ENCODE measurements at places on chromosomes 5 and 9.

DNA sequence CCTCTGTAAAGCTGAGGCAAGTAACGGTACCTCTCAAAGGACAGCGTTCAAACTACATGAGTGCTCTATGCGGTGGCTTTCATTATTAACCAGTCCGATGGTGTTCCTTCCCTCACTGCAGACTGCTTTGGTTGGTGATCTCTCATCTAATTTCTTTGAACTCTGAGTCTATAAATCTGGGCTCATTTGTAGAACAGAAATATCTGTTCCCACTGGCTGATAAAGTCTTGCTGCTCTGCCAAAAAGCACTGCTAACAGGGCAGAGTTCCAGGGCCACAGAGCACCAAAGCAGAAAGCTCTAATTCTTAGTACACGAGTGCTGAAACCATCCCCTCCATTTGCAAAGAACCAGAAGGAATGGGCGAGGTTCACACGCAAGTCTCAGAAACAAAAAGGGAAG, 81.9 kb downstream of the MED27 start:
- DNase-seq: no peak

DNA sequence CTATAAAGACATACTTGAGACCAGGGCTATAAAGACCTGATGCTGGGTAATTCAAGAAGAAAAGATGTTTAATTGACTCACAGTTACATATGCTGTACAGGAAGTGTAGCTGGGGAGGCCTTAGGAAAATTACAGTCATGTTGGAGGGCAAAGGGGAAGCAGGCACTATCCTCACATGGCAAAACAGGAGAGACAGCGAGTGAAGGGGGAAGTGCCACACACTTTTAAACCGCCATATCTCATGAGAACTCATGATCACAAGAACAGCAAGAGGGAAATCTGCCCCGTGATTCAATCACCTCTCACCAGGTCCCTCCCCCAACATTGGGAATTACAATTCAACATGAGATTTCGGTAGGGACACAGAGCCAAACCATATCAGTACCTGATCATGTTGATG, 89.9 kb upstream of the ADAMTSL1 start:
- DNase-seq: no peak

- DNase-seq: peak; percentile 35
Measured at GRCh38 chr9:126500600-126501382, 112.9 kb upstream of the LMX1B start.

DNA sequence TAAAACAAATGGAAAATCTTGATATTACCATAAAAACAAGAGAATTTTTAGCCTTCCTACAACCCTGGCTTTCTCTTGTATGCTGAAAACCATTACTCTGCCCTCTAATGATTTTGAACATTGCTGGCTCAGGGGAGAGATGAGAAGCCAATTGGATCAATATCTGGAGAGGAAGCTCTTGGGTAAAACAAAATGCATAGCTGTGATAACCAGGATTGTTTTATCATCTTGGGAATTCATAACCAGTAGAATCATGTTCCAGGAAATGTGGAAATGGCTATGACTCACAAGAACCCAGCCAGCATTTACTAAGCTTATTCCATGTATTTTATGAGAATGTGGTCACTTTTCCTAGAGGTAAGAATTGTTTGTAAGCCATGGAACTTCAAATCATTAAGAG, 51.1 kb upstream of the CTNND2 start:
- DNase-seq: no peak

DNA sequence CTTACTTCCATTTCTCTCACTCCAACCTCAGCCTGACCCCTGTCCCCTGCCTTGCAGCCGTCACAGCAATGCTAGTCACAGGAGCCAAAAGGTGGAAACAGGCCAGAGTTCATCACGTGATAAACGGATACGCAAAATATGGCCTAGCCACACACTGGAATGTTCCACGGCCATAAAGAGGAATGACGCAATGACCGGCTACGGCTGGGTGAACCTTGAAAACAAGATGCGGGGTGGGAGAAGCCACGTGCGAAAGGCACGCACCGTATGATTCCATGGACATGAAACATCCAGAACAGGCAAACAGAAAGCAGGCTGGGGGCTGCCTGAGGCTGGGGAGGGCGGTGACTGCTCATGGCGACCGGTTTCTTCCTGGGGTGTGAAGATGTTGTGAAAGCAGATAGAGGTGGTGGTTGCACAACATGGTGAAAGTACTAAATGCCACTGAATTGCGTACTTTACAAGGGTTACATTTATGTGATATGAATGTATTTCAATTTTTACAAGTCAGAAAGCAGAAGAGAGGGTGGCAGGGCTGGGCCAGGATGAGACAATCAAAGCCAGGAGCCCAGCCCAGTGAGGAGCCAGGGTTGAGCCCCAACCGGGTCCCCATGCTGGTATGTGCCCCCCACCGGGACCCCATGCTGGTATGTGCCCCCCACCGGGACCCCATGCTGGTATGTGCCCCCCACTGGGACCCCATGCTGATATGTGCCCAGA, 117.8 kb upstream of the SARDH start:
- no peak for DNase-seq

DNA sequence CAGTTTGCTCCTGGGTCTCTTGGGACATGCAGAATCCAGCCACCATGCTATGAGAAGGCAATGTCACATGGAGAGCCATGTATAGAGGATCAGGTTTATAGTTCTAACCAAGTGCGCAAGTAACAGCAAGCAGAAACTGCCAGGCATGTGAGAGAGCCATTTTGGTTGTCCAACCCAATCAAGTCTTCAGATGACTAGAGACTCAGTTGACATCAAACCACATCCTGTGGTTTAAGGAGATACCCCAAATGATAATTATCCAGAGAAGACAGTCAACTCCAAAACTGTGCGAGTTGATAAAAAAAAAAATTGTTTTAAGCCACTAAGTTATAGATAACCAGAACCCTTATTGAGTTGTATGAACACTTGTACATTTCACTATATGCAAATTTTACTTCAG, 40.2 kb downstream of the TMEM232 start:
- no peak for DNase-seq

GRCh38 chr5:135578685-135579341, at the start of gene CXCL14:
Gene CXCL14 (minus strand): TSS chr5:135578991. CDS start chr5:135578778, 213 bp downstream.
- no peak for DNase-seq

DNA sequence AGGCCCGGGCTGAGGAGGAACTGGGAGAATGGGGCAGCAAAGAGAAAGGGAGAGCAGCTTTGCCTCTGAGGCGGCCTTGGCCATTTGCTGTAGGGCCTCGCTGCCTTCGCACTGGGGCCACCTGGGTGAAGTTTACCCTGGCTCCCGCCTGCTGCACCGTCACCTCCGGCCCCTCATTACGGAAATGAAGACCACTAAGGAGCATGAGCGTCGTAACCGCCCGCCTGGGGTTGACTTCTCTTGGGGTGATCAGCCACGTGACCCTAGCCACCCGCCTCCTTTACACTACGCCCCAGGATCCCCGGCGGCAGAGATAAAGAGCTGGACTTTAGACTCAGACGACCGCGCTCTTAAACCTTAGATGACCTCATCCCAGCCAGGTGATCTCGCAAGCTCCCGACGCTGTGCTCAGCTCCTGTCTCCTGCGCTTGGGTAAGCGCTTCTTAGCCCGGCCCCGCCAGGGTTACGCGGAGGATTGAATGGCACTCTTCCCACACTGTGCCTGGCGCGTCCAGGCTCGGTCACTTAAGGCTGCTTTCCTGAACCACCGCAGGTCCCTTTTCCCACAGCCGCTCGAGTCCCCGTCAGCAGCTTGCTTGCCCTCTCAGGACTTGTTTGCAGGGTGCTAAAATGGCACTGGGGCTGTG, 107.9 kb upstream of the LARP1 start:
- peak; percentile 11 for DNase-seq

DNA sequence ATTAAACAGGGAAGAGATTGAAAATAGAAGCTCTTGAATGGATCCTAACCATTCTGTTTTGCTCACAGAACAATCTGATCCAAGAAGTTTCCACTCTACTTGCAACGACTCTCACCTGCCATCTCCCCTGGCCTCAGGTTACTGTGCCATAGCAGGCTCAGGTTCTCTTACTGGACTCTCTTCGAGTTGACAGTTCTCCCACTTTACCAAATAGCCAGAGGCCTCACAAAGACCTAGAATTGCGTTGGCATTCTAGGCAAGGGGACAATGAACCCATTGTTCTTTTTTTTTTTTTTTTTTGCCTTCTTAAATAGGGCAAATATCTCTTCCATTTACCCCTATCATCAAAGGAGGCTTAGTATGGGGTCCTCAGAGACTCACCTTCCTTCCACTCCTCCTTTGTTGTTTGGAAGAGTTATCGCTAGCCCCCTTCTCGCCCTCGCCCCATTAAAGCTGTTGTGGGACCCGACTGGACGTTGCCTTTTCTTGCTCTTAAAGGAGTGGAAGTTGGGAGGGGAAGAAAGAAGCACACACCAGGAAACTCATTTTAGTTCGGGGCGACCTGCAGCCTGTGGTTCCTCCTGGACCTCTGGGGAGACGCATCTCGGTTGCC, 688 bp upstream of the PLPPR1 start:
- DNase-seq: no peak

DNA sequence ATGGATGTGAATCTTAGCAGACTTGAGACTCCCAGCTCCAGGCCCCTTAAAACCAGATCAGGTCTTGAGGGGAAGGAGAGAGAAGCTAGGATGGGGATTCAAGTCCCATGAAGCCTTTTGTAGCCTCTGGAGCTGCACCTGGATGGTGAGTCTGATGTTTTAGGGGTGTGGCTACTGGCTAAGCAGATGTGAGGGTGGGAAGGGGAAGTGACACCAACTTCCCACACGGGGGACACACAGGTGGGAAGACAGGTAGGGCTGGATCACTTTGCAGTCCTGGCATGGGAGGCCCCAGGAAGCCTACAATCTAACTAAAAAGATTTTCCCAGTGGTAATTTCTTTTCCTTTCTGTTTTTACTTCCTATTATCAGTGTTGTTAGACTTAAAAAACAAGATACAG, 38.7 kb upstream of the UBAP2 start:
- no peak for DNase-seq

GRCh38 chr5:58453306-58453705, 6.6 kb downstream of the PLK2 start:
- no peak for DNase-seq

DNA sequence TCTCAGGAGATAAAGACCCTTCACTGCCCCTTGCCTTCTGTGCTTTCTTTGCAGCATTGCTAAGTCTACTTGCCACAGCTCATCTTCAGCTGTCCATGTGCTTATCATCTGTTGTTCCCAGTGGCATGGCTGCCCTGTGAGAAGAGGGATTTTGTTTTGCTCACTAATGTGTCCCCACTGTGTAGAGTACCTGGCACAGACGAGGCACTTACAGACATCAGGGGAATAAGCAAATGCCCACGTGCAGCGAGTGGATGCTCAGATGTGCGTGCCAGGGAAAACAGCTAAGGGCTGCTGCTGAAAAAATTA, 31.0 kb downstream of the DAP start:
- DNase-seq: no peak

DNA sequence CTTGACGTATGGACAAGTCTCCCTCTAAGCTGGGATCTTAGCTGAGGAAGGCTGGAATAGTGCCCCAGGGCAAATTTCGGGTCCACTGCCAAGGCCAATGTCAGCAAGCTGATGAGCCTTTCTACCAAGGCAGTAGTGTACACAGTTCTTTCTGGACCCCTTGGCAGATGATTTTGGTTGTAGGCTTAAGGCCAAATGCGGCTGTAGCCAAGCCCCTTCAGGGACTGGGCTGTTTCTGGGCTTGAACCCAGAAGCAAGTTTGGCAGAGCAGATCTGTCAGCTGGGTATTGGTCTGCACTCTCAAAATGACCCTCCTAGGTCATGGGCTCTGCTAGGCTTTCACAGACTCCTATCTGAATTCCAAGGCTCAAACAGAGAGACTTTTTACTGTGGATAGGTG, 121.6 kb downstream of the ADAMTSL1 start:
- no peak for DNase-seq

GRCh38 chr9:4743131-4743875, 2.3 kb upstream of the AK3 start:
- DNase-seq: no peak

DNA sequence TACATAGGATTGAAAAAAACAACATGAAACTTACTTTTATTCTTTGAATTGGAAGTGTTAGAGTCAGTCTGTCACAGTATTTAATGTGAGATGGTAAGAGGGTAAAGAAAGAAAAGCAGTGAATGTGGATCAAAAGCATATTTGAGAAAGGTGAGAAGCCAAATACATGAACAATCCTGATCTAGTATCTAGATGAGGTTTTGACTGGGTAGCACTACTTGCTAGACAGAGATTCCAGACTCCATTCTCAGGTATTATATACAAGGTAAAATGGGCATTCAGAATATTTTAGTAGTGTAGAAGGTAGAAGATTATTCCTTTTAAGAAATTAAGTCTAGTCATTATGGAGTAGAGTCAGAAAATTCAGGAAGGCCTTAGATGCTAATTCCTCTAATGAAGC, 62.2 kb downstream of the SLC38A9 start:
- no peak for DNase-seq

DNA sequence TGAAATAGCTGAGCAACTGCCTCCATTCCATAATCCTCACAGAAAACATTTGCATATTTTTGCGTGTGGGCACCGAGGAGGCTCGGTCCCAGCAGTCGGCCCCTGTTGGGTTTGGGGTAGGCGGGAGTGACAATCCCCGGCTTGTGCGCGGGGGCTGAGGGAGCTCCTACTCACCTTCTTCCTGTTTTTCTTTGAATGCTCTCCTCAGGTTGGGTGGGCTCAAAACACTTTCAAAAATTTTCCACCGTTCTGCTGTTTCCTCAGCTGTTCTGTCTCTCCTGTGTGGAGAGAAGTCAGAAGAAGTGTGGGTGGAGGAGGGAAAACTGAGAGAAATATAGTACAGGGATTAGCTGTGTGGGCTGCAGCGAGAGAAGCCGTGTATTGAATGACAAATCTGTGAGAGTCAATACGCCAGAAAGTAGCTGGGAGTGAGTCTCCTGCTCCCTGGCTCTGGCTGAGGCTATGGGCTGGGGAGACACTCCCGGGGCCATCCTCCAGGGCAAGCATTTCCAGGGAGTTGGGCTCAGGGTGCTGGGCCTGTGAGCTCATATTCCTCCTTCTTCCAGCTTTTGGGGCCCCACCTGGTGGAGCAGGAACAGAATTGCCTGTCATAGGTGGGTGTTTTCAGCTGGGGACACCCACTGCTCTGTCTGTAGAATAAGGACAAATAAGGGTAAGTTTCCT, 84.7 kb downstream of the CMYA5 start:
- DNase-seq: no peak

DNA sequence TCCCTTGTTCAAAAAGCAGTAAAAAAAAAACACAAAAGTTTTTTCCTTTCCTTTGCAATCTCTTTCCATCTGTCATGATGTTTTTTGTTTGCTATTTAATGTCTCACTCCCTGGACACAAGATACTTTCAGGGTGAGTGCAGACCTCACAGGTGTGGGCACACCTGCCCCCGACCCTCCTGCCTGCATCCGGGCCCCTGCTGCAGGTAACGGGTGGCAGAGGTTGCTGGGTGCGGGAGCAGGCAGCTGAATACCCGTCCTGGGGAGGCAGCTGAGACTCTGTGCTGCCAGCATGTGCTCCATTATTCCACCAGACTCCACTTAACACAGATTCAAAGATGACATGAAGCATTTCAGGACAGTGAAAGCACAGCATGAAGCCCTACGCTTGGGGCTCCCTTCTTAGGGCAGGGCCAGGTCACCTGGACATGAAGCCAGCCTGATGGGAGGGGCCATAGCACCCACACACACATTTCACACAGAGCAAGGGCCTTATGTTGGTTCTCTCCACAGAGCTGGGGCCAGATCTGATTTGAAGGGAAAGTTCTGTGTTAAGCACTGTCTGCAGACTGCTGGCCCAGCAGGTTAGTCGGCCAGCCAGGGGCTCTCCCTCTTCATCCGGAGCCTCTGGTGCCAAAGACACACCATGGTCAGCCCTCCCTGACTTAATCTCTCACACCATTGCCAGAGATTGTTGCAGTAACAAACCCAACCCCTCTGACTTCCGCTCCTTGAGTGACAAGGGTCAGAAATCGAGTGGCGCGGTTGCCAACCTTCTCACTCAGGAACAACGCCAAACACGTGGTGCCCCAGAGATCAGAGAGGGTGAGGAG, 13.0 kb downstream of the NEK6 start:
- DNase-seq: no peak

All from stimulated activated CD8-positive, alpha-beta memory T cell treated with anti-CD3 and anti-CD28 coated beads, Interleukin-4, amount 100 ng/mL, for 1 hour (primary cell).